Hepatocyte (in vitro differentiated cells): ENCODE measurements at places on chromosomes 11 and 22. TPM values are rescaled to one million over a fixed set of nuclear protein-coding genes. Genes with fewer than 3 reads are reported as not detected.

ANO5 gene
- 7.3 and 8.0 TPM in 2 replicates for total RNA-seq

PDE2A gene
- 2.2 and 3.5 TPM in 2 replicates for total RNA-seq

OR5B21 gene
- total RNA-seq = not detected in 2 replicates

HSCB gene
- total RNA-seq = 18.9 and 30.8 TPM in 2 replicates

ANKRD49 gene
- total RNA-seq = 20.8 and 31.2 TPM in 2 replicates

TEX12 gene
- 0.50 and 4.4 TPM in 2 replicates for total RNA-seq
